ENCODE measurements at places on chromosomes 4 and X. TPM values are rescaled to one million over a fixed set of nuclear protein-coding genes. Genes with fewer than 3 reads are reported as not detected.

The BBS7 gene
- 10.1 TPM for total RNA-seq

The CCNB3 gene
- total RNA-seq: 0.09 TPM

The TMPRSS11D gene
- total RNA-seq: not detected

The MYOZ2 gene
- total RNA-seq: not detected

The ZCCHC13 gene
- not detected for total RNA-seq

The FRYL gene
- total RNA-seq: 124 TPM

The FGF2 gene
- total RNA-seq: not detected

The USP27X gene
- 7.5 TPM for total RNA-seq

The CORIN gene
- total RNA-seq: 1.1 TPM
